Fibroblast of skin of right biceps (primary cell): ENCODE measurements at places on chromosomes 12 and 14.

DNA sequence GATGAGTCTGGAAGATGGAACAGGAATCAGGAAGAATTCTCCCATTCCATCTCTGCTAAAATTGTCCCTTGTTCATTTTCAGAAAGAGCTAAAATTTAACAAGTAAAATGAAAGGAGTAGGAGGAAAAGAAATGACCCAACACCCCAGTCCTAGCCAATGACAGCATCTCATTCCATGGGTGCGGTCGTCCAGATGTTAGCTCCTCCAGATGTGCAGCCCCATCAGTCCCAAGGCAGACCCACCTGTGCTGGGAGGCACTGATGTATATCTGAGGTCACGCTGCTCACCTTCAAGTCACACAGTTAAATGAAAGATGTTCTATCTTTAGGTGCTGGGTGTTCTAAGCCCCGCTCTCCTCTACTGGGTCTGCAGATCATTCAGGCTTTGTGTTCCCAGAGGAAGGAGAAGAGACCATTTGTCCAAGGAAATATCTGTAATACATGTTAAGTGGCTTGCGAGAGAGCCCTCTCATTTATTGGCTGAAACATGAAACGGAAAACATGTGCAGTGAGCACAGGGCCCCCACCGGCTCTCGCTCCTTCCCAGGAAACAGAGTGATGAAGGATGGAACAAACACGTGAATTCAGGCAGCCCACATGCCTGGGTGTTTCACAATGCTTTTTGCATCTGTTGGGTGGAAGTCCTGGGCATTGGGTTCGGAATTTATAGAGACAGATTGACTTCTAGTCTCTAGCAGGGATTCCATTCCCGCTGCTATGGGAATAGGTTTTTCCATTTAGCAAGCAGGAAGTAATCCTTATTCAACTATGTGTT, 294.6 kb downstream of the NUAK1 start:
- DNase-seq, result peak; percentile 61

DNA sequence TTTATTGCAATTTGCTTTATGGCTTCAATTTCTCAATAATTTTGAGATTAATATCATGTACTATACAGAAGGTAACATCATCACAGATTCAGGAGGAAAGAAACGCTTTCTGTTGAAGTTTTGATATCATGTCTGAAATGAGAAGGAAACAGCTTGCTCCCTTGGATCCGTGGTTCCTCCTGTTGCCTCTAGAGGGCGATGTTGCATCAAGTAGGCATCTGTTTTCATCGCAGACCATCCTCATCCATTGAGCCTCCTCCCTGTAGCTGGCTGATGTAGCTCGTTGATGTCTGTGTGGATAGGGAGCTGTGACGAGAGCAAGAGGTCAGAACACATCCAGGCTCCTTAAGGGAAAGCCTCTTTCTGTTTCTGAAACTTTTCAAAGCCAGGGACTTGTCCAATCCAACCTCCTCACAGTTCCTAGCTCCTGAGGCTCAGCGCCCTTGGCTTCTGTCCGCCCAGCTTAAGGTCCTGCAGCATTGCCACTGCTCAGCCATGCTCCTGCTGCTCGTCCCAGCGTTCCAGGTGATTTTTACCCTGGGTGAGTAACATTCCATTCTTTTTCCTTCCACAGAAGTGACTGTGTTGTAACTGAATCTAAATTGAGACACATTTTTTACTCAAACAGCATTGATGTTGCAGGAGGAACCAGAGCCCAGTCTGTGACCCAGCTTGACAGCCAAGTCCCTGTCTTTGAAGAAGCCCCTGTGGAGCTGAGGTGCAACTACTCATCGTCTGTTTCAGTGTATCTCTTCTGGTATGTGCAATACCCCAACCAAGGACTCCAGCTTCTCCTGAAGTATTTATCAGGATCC, 304.8 kb upstream of the OR4E1 start:
- peak; percentile 6 for DNase-seq

DNA sequence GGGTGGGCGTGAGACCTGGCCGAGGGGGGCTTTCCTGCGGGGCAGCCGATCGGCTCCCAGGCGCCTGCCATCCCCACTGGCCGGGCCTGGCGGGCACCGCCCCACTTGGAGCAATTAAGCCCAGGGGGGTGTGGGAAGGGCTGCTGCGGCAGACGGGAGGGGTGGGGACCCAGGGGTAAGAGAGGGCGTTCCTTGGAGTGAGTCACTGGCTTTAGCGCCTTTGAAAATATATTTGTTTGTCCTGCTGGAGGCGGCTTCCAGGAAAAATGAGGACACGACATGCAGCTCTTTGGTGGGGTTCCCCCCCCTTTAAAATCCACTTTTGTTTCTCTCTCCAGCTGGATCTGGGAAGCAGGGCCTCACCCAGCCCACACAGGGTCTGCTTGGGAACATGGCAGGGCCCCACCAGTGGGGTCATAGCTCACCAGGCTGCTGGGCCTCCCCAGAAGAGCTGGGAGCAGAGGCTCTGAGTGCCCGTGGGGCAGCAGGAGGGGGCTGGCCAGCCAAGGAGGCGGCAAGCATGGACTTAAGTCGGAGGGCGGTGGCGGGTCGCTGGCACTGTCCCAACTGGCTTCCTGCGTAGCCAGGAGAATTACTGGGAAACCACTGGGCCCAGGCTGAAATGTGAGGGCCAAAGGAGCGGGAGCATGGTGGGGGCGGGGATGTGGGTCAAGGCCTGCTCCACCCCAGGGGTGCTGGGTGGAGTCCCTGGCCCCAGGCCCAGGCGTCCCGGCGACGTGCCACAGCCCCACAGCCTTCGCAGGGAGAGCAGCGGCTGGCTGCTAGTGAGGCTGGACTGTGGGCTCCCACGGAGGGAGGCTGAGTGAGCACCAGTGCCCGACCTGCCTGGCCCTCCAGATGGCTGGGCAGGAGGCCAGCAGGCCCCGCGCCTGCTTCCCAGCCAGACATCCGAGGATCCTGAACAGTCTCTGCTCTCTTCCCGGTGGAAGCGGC, 128.0 kb downstream of the RFLNA start:
- DNase-seq, result peak; percentile 88

DNA sequence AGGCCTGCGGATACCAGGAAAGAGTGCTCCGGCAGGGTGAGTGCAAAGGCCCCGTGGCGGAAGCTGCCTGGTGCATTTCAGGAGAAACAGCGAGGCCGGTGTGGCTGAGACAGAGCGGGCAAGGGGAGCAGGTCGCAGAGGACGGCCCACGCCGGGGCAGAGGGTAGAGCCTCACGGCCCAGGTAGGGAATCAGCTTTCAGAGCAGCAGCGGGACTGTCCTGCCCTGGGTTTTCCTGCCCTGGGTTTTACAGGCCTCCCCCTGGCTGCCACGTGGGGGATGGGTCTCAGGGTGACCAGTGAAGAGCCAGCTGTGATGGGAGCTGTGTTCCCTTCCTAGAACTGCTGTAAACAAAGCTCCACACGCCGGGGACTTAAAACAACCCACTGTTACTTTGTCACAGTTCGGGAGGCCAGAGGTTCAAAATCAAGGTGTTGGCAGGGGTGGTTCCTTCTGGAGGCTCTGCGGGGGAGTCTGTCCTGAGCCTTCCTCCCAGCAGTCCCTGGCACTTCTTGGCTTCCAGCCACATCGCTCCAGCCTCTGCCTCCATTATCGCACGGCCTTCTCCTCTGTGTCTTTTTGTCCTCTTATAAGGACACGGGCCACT, 10.4 kb downstream of the NCOR2 start:
- no peak for DNase-seq

DNA sequence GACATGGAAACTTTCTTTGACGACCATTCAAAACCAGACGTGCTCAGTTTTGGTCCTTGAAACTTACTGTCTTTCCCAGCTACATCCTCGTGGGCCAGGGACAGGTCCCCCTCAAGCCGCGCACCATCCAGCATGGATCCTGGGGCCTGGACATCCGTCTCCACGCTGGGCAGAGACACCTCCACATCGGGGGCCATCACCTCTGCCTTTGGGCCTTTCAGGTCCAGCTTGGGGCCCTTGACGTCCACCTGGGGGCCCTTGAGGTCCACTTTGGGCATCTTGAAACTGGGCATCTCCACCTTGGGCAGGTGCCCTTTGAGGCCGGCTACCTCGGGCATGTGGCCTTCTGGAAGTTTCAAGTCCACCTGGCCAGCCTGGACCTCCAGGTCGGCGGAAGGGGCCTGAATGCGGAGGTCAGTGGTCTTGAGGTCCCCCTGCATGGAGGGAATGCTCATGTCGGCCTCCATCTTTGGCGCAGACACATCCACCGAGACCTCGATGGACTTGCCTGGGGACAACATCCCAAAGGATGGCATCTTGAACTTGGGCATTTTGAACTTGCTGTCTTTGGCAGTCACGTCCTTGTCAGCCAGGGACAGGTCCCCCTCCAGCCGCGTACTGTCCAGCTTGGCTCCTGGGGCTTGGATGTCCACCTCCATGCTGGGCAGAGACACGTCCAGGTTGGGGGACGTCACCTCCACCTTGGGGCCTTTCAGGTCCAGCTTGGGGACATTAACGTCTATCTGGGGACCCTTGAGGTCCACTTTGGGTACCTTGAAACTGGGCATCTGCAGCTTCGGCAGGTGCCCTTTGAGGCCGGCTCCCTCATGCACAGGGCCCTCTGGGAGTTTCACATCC, 17.1 kb downstream of the PLD4 start:
- DNase-seq, result no peak
